ENCODE measurements at places on chromosomes 11 and 22.

- DNase-seq, result no peak
These were observed 37.8 kb downstream of the ARRB1 start for GRCh38 chr11:75313513-75314272.

GRCh38 chr22:49856343-49856742, 2.7 kb downstream of the ZBED4 start:
- DNase-seq, result no peak

- no peak for DNase-seq
These were observed 34.8 kb downstream of the JHY start for GRCh38 chr11:122917311-122917710.

DNA sequence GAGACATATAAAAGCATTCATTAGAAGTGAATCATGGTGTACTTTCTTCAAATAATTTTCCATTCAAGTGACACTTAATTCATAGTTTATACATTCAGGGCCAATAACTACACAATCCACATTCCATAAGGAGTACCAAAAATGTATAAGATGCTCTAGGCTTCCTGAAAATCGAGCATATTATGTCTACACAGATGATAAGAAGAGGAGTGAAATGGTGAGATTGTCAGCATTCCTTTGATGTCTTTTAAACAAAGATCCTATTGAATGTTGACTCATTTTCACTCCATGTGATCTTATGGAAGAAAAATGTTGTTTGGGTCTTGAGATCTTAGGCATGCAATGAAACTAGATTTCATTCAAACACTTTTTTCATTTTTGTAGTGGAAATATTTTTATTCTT, 843.2 kb downstream of the KCNA4 start:
- no peak for DNase-seq

DNA sequence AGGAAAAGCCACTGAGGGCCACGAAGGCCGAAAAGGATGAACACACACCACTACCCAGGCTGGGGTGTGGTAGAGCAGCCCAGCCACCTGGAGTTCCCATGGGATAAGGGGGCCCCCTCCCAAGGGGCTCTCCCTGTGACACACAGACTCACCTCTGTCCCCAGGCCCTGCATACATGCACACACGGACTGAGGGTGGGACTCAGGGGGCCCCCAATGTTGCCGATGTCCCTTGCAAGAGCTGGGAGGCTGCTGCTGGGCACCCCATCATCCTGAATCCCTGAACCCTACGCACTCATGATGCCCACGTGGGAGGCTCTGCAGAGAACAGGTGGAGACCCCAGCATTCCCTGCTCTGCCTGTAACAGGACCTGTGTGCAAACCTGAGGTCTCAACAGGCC, 14.5 kb downstream of the SHANK2 start:
- no peak for DNase-seq

- no peak for DNase-seq
These were observed 62.6 kb downstream of the SWAP70 start for GRCh38 chr11:9726321-9727022.

DNA sequence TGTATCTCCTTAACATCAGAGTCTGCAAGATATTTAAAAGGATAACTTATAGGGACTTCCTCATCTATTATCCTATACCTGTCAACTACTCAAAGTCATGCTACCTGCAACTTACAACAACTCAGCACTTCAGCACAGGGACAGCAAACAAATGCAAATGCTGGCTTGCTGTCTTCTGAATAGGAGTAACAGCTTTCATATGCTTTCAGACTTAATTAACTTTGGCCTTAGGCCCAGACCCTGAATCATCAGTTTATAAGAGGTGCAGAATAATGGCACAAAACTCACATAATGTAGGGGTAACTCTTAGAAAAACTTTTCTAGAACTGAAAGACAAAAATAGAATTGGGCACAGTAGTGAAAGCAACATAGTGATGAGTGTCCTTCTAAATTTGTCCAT, 953.4 kb downstream of the DLG2 start:
- no peak for DNase-seq

DNA sequence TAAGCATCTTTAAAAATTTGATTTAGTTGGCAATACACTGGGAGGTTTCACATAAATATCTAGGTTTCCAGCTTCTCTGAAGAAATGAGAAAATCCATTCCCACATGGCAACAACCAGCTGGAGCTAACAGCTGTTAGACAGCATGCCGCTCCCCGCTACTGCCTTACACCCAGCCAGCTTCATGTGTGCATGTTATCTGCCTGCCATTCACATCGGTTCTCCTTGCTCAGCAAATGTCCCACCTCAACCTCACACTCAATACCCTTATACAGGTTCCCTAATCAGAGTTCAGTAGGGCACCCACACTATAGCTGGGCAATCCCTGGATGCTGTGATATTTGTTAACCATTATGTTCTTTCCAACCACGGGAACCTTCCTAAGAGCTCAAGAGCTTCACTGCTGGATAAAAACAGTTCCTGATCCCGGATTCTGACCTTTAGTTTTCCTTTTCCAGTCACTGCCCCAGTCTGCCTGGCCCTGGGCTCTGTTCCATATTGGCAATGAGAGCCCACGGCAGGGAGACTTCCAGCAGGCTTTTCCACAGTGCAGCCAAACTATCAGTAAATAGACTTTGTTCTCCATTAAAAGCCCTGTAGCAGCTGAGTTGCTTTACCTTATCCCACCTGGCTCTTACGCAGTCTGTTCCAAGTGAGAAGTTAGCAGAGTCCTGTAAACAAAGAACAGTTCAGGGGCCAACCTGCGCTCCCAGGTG, 8.6 kb downstream of the RPUSD4 start:
- DNase-seq, result no peak

Measured in H1 (cell line).